ENCODE measurements at places on chromosomes 6 and 20.

GRCh38 chr6:149157126-149157525 lies 160.4 kb upstream of the TAB2 start:
- no peak for DNase-seq

- DNase-seq, result no peak
Measured at GRCh38 chr6:25157842-25158241, 121.3 kb upstream of the CARMIL1 start.

GRCh38 chr6:157162766-157163433 lies 160.4 kb downstream of the TMEM242 start:
- DNase-seq, result no peak

DNA sequence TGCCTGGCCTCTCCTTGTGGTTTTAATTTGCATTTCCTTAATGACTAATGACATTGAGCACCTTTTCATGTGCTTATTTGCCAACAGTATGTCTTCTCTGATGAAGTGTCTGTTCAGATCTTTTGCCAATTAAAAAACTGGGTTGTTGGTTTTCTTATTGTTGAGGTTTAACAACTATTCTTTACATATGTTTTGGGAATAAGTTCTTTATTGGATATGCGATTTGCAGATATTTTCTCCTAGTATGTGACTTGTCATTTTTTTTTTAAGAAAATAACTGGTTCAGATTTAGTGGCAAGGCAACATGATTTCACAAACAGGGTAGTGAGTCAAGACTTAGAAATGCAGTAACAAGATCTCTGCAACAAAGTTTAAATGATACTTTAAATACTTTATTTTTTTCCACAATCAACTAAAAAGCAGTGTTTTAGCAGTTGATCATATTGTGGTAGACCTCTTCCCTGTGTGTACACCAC lies 67.8 kb downstream of the TIAM2 start:
- peak; percentile 57 for DNase-seq

DNA sequence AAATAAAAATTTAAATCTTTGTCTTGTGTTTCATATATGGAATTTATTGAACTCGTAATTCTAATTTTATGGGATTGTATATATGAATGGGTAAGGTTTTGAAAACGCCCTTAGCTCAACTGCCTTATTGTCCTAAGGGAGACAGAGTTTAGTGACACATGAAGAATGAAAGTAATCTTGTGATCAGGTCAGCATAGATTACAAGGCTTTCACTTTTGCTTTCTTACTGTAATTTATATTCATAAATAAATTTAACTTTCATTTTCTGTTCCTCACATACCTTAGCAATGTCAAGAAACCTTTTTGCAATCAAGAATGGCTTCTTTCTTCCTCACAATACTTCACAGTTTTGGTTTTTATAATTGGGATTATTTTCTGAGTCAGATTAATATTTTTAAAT lies 14.4 kb downstream of the KPNA5 start:
- no peak for DNase-seq

DNA sequence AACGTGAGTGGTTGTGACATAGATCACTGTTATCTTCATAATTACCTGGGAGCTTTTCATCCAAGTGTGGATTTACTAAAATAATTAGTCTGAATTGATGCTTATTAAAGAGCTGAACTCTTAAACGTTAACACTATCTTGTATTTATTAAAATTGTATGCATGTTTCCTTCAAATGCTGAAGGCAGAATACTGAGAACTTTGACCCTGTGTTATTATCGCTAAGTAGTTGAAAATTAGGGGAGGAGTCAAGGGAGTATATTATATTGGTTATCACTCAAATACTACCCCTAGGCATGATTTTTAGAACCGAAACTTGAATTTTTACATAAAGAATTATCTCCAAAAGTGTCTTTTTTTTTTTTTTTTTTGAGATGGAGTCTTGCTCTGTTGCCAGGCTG lies 5.8 kb downstream of the VAPB start:
- DNase-seq, result no peak

DNA sequence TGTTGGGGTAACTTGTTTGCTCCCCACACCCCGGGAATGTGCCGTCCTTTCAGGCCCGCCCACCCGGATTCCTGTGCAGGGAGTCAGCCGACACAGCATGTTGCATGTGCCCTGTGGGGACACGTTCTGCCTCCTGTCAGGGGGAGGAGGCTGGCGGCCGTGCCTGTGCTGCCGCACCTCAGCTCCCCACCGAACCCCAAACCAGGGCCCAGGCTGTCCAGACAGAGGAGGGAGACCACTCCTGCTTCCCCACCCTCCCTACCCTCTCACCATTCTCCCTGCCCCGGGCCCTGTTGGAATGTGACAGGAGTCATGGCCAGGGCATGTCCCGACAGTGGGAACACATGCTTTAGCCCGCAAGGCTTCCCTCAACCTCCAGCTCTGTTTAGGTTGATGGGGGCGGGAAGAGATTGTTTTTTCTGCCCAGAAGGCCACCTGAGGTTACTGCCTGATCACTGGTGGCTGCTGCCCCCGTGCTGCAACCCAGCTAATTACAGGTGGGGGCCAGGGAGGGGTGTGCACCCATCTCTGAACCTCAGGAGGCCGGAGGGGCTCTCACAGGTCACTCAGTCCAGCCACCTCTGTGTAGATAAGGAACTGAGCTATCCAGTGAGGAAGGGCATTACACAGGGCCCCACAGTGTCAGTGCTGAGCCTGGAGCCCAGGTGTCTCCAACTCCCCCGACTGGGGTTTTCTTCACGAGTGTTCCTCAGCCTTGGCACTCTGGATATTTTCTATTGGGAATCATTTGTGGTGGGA lies 13.6 kb downstream of the LRRC73 start:
- peak; percentile 87 for DNase-seq

DNA sequence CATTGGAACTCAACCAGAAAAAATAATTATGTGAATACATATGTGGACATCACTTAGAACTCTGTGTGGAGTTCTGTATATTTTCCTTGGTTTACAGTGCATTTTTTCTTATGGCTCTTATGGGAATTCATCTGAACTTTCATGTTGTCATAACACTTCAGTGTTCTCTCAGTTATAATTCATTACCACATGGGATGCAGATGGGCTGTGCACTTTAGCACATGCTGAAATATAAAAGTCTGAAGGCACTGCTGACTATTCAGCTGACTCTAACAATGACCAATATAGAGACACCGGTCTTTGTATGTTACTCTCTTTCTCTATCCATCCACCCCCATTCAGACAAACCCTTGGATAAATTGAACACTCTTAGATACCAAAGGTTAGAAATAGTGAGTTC lies 29.3 kb downstream of the GRIK2 start:
- DNase-seq, result no peak

GRCh38 chr20:59395729-59396128 lies 95.3 kb downstream of the EDN3 start:
- DNase-seq, result no peak

DNA sequence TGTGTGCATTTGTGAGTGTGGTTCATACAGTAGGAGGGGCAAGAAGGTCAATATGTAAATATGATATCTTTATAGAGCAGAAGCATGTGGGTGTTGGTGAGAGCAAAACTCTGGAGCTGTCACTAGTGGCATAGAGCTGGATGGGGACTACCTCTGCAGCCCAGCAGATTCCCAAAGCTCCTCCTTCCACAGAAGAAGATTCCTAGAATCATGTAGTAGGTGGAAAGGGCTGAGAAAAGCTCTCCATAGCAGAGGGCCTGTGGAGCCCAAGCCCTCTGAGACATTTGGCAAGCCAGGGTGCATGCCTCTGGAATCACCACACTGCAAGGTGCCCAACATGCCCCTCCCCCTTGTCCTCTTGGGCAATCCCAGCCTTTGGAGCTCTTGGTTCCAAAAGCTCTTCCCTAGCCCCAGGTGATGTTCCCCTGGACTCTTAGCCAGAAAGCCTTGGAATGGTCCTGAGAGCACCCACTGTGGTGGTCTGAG lies 233.2 kb downstream of the LRFN2 start:
- no peak for DNase-seq

- DNase-seq, result no peak
Measured at GRCh38 chr20:46108976-46109375, 9.1 kb upstream of the CD40 start.

GRCh38 chr20:17782768-17783167 lies 83.0 kb downstream of the BANF2 start:
- no peak for DNase-seq

DNA sequence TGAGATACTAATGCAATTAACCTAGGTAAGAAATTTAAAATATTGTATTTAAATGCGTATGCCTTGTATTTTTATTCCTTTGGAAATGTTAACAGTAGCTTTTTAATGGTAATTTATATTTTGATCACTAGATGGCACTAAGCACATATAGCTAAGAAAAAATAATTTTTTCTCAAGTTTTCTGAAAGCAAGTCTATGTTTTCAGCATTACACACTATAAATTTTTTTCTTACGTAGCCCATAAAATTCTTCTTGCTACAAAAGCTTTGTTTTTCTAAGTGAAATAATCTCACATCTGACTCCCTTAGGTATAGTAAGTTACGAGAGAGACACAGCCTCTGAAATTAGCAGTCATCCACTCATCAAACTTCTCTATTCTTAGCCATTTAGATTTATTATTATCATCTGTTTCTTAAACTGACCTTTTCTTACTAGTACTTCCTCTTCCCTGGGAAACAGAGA lies 35.7 kb downstream of the TSPYL4 start:
- DNase-seq, result peak; percentile 72

DNA sequence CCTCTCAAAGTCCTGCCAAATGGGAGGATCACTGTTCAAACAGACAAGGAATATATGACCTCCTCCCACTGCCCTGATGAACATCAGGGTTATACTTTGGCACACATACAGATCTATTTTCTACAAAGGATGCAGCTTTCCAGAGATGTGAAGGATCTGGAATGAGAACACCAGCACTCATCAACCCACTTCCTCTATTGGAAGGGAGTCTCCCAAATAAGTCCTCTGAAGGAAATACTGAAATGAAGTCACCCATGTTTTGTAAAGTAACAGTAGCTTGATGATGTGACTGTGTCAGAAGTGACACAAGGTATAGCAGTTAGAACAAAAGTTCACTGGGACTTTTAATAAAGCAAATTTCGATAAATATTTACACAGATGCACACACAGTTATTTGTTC lies 104.9 kb downstream of the OGFRL1 start:
- DNase-seq, result no peak

DNA sequence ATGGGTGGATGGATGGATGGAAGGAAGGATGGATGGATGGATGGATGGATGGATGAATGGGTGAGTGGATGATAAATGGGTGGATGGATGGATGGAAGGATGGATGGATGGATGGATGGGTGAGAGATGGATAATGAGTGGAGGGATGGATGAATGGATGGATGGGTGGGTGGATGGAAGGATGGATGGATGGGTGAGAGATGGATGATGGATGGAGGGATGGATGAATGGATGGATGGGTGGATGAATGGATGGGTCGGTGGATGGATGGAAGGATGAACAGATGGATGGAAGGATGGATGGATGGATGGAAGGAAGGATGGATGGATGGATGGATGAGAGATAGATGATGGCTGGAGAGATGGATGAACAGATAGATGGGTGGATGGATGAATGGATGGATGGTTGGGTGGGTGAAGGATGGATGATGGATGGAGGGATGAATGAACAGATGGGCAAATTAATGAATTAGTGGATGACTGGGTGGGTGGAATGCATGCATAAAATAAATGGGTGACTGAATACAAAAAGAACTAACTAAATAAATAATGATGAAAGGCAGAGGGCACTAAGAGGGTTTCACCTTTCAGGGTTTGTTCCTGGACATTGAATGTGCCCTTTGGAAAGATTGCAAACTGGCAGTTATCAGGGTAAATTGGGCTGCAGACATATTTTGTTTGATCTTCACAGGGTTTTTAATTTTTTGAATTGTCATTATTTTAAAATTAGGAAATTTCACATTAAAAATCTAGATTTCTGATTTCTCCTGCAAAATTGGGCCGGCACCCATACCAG lies 50.9 kb upstream of the PTPN1 start:
- no peak for DNase-seq

DNA sequence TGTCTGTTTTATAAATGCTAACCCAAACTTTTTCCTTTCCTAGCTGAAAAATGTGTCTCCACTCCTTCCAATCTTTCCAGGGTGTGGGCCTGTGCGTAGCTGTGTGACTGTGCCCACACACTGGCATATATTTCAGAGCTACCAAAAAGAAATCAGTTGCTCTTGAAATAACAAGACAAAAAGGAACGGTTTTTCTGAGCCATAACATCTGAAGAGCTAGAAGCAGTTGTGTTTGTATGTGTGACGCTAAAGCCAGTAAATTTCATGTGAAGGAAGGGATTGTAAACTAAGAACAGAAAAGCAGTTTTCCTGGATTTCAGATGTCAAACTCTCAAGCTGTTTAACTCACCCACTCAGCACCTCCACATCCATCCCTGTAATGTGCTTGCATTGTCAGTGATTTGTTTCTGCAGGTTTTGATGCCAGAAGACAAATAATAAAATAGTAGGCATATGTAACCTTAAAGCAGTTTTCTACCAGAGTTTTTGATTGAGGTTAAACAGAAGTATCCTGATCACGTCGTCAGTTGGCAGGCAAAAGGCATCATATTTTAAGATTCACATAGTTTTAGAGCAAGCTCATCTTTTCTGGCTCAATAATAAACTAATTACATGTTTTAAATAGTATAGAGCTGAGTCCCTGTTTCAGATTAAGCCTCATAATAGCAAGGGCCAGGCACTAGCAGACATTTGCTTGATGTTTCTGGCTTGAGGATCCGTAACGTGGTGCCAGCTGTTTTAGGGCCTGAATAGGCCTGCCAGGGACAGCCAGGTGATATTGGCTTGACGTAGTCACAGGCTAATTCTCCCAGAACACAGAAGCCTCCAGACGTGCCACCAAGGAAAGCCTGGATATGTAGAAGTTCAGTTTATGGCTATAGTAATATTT lies 90.9 kb downstream of the FOXO3 start:
- no peak for DNase-seq

DNA sequence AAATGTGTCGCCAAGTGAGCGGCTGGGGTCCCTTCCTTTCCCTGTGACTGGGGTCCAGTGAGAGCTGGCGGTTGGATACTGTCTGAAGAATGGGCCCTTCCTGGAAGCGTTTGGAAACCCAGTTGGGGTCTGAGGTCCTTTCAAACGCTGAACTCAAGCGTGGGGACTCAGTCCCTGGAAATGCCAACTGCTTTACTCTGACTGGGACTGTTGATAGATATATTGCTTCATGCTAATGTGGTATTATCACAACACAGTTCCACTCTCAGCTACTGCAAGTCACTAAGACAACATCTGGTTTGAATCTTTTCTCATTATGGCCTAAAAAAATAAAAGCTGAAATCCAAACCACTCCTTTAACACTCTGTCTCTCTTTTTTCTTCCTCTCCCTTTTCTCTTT lies 23.7 kb upstream of the PSMF1 start:
- DNase-seq, result no peak

GRCh38 chr6:107154801-107155160 lies 39.5 kb upstream of the BEND3 start:
- DNase-seq, result no peak

- peak; percentile 4 for DNase-seq
Measured at GRCh38 chr6:144730088-144730645, 445.0 kb downstream of the UTRN start.
